ENCODE measurements at places on chromosomes 4 and X.

GRCh38 chr4:47486231-47486673 is 1.2 kb downstream of the ATP10D start:
- DNase-seq: no peak

- DNase-seq: no peak
These were observed 30.9 kb upstream of the ELF2 start for GRCh38 chr4:139207873-139208403.

GRCh38 chrX:123871309-123871708 is 11.5 kb downstream of the XIAP start:
- DNase-seq: no peak

DNA sequence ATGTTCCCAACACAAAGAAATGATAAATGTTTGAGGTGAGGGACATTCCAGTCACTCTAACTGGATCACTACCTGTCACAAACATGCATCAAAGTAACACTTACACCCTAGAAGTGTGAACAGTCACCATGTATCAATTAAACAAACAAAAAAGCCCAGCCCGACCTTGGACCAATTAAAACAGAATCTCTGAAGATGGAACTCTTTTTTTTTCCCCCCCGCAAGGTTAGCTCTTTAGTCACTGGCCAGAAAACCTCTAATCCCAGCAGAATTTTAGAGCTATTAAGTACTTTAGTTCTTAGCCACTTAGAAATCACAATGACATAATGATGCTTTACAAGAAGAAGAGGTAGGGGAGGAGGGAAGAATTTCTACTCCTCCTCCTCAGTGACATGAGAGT is 154.5 kb downstream of the PALLD start:
- no peak for DNase-seq

- DNase-seq: no peak
These were observed 43.5 kb upstream of the TMEM164 start for GRCh38 chrX:109959356-109959871.

GRCh38 chr4:123366144-123366748 is 30.3 kb upstream of the SPRY1 start:
- no peak for DNase-seq

DNA sequence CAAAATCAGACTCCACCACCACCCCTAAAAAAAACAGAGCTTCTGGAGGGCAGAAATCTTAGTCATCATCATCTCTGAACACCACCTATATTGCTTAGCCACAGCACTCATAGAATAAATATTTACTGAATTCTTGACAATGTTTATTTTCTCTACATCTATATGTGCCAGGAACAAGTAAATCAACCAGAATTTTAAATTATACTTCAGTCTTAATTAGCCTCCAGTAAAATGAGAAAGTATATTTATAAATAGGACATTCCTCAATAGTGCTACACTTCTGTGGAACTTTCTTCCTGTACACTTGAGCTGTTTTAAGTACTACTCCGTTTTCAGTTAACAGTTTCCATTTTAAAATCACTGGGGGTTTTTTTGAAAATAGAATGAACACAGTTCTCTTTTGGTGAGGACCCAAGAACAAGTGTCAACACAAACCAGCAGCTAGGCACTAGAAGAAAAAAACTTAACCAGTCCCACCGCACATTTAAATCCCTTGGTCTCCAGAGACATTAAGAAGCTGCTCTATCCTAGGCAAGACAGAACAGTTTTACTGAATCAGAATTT is 25.5 kb downstream of the SMIM14 start:
- no peak for DNase-seq

- no peak for DNase-seq
These were observed 15.0 kb upstream of the SH3TC1 start for GRCh38 chr4:8184061-8184460.

DNA sequence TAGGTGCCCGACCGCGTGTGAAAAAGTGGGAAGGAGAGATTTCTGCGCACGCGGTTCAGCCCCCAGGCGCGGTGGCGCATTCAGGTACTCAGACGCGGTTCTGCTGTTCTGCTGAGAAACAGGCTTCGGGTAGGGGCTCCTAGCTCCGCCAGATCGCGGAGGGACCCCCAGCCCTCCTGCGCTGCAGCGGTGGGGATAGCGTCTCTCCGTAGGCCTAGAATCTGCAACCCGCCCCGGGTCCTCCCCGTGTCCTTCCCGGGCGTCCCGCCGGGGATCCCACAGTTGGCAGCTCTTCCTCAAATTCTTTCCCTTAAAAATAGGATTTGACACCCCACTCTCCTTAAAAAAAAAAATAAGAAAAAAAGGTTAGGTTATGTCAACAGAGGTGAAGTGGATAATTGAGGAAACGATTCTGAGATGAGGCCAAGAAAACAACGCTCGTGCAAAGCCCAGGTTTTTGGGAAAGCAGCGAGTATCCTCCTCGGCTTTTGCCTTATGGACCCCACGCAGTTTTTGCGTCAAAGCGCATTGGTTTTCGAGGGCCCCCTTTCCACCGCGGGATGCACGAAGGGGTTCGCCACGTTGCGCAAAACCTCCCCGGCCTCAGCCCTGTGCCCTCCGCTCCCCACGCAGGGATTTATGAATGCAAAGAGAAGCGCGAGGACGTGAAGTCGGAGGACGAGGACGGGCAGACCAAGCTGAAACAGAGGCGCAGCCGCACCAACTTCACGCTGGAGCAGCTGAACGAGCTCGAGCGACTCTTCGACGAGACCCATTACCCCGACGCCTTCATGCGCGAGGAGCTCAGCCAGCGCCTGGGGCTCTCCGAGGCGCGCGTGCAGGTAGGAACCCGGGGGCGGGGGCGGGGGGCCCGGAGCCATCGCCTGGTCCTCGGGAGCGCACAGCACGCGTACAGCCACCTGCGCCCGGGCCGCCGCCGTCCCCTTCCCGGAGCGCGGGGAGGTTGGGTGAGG is 3.7 kb downstream of the SHOX start:
- DNase-seq: no peak

DNA sequence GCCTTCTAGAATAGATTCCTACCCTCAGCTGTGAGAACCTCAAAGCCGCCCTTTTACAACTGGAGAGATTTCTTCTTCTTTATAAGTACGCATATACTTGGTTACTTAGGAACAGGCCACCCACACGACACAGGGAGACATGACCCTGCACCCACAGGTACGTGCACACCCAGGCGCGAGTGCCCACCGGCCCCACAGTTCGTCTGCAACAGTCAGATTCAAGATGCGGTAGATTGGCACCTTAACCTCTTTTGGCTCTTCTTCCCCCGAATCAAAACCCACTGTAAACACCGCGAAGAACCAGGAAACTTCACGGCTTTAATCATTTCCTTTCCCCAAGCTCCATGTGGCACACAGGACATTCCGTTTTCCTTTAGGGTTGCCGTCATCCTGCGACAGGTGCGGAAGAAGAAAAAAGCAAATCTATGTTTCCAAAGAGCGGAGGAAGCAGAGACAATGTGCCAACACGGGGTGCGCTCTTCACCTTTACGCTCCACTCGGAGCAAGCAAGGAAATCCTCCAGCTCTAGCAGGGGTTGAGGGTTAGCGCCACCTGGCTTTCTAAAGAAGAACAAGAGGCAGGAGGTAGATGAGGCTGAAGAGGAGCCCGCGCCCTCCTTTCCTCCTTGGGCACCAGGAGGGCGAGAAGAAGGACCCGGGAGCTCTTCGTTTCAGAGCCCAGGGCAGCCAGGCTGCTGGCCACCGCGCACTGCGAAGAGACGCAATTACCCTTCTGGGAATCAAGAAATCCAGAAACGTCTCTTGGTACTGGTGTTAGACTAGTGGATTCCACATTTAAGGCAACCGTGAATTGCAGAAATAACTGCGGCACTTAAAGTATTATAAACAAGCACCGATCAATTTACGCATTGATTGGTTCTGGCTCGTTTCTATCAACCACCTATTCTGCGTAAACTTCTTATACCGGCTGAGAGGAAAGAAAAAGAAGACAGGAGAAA is 35.7 kb downstream of the HAND2 start:
- DNase-seq: peak; percentile 60

- no peak for DNase-seq
These were observed 19.3 kb downstream of the JAKMIP1 start for GRCh38 chr4:6180841-6181631.

DNA sequence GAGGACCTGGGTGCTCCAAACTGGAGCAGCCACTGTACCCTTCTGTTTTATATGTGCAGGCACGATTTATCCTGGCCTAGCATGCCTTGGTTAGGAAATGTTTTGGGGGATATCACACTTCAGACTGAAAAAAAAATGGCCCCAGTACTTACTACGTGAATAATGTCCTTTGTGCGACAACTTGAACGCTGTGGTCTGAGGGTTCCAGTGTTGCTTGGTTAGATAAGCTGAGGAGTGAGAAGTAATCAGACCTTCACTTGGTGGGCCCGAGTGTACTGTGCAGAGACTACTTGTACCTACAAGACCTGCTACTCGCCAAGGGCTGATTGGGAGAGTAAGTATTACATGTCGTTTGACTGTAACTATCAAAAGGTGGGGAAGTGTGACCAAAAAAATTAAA is 678 bp downstream of the DNAAF6 start:
- no peak for DNase-seq

DNA sequence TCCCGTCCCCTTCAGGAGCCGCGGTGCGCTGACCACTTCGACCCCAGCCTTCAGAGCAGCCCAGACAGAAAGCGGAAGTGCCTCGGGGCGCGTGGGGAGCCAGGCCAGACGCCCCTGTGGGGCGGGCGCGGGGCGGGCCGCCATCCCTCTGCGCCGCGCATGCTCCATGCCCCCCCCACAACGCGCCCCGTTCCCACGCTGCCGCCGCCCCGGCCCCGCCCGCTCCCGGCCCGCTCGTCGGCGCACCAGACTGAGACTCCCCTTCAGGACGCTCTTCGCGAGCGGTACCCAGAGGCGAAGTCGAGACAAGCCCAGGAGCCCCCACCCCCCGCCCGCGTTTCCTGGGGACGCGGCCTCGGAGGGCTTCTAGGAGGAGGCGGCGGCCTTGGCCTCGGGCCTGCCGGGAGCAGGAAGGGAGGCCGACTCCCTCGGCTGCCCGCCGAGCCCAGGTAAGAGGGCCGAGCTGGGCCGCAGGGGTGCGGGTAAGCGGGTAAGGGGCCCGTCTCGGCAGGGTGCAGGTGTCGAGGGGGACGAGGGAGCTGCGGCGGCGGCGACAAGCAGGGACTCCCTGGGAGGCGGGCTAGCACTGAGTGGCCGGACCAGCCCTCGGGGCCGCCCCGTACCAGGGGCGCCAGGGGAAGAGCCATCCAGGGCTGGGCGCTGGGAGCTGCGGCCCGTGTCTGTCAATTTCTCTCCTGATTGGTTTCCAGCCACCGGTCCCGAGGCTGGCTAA is at the start of gene ZFP92:
Gene ZFP92, plus strand, starts transcription at position 218 of the 733 bp plus-strand sequence. CDS start 6,851 bp downstream, outside the sequence.
- DNase-seq: no peak

- DNase-seq: no peak
These were observed 60.4 kb downstream of the JADE1 start for GRCh38 chr4:128869776-128870509.

GRCh38 chr4:147984778-147985138 is 252.9 kb downstream of the ARHGAP10 start:
- DNase-seq: no peak

- DNase-seq: no peak
These were observed 36.9 kb downstream of the CCDC158 start for GRCh38 chr4:76384052-76384451.

DNA sequence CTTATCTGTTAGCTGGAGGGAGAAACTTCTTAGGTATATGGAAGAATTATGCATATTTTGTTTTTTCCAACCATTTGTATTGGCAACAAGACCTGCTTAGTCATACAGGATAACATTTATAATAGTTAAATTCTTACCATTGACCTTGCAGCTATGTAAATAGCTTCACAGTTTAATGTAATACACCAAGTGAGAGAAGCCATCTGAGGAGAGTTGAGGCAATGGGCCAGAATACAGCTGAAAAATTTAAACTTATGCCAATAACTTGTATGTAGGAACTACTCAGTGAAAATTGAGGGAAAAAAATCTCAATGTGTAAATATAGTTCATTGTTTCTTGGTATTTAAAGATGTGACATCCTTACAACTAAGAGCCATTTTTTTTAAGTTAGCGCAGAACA is 273.5 kb downstream of the DACH2 start:
- no peak for DNase-seq

- no peak for DNase-seq
These were observed 1.0 kb downstream of the OTUD4 start for GRCh38 chr4:145179281-145179860.

DNA sequence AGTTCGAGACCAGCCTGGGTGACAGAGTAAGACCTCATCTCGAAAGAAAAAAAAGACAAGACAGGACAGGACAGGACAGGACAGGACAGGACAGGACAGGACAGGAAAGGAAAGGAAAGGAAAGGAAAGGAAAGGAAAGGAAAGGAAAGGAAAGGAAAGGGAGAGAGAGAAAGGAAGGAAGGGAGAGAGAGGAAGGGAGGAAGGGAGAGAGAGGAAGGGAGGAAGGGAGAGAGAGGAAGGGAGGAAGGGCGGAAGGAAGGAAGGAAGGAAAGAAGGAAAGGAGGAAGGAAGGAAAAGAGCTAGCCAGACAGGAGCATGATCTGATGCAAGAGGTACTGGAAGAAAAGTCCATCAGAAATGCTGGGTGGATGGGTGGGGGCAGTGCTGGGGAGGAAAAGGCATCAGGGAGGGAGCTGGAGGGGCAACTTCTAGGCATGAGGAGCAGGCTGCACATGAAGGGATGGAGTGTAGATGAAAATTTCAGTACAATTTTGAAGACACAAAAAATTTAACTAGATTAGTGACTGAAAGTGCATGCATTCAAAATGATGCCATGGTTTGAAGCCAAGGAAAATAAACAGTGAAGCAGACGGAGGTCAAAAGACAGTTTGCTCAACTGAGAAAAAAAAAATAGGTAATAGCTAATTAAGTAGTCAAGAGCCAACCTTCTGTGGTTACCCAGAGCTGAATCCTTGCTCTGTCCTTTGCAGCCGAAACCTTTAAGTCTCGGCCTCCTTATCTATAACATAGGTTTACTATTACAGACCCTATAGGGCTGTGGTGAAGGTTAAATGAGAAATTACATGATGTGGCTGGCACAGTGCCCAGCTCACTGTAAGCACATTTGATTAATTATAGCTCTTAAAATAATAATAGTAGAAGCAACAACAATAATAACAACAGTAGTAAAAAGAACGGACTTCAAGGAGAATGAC is 59.9 kb downstream of the ZNF827 start:
- DNase-seq: peak; percentile 28

GRCh38 chrX:69127466-69127865 is 37.8 kb downstream of the PJA1 start:
- no peak for DNase-seq

GRCh38 chr4:52645300-52645699 is 13.8 kb downstream of the USP46 start:
- no peak for DNase-seq

Data from NCI-H446 (cell line).